ENCODE measurements at places on chromosomes 4 and X. TPM values are rescaled to one million over a fixed set of nuclear protein-coding genes. Genes with fewer than 3 reads are reported as not detected.

DNA sequence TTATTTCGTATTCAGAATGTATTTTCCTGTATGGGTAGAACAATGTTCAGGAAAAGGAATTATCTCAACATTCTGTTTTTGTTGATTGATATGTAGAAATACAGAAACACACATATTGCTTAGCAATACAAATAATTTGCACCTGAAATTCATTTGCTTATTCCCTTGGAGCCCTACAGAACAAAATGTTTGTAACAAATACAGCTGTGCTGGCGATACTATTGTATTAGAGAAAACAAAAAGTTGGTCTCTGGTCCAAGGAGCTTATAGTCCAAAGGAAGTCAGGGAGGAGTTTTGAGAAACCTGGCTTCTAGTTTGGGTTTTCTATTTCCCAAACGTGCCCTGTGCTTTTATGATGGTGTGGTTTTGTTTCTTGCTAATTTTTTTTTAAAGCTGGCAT, 37.8 kb upstream of the CAPN6 start:
- no peak for DNase-seq

- no peak for DNase-seq
These were observed 9.4 kb downstream of the TBCK start for GRCh38 chr4:106306561-106306960.

GRCh38 chr4:146073517-146073916, 102.0 kb upstream of the LSM6 start:
- no peak for DNase-seq

DNA sequence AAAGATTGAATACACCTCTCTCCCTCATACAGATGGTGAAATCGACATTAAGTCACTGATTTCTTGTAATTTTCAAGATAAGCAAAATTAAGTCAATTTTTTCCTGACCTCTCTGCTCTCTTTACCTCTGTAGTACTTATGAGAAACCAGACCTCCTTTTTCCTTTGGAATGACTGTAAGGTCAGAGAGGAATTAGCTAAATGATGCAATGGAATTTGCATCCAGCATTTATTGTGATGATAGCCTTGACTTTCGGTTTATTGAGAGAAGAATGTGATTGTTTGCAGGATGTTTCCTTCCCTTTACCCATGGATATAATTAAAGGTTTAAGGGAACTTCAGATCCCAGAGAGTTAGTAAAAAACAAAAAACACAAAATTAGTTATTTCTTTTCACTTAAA, 22.4 kb downstream of the STK26 start:
- DNase-seq = no peak

CRMP1 gene
- polyA plus RNA-seq = 6.2 TPM

ANXA10 gene
- 0.33 TPM for polyA plus RNA-seq

CCDC120 gene
- 1.0 TPM for polyA plus RNA-seq

Data from AG04450 (cell line).